ENCODE measurements at places on chromosomes 11 and 22.

GRCh38 chr22:40919446-40919845 lies 31.7 kb upstream of the RBX1 start:
- no peak for DNase-seq

GRCh38 chr11:12397931-12398334 lies 20.6 kb downstream of the PARVA start:
- no peak for DNase-seq

- no peak for DNase-seq
These were observed 78.5 kb downstream of the MORC2 start for GRCh38 chr22:30889996-30890480.

DNA sequence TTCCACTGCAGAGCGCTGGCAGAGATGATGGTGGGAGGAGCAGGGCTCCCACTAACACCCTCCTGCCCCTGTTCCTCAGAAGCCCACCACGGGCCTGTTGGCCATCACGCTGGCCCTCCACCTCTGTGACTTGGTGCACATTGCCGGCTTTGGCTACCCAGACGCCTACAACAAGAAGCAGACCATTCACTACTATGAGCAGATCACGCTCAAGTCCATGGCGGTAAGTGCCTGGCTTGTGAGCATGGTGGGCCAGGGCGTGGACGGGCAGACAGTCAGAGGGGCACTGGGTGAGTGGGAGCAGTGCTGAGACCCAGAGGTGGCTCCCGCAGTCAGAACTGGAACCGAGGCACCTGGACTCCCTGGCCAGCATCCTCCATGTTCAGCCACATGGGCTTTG lies 57.9 kb downstream of the ST3GAL4 start:
- DNase-seq: no peak

GRCh38 chr11:26227883-26228502 lies 103.9 kb upstream of the ANO3 start:
- no peak for DNase-seq

DNA sequence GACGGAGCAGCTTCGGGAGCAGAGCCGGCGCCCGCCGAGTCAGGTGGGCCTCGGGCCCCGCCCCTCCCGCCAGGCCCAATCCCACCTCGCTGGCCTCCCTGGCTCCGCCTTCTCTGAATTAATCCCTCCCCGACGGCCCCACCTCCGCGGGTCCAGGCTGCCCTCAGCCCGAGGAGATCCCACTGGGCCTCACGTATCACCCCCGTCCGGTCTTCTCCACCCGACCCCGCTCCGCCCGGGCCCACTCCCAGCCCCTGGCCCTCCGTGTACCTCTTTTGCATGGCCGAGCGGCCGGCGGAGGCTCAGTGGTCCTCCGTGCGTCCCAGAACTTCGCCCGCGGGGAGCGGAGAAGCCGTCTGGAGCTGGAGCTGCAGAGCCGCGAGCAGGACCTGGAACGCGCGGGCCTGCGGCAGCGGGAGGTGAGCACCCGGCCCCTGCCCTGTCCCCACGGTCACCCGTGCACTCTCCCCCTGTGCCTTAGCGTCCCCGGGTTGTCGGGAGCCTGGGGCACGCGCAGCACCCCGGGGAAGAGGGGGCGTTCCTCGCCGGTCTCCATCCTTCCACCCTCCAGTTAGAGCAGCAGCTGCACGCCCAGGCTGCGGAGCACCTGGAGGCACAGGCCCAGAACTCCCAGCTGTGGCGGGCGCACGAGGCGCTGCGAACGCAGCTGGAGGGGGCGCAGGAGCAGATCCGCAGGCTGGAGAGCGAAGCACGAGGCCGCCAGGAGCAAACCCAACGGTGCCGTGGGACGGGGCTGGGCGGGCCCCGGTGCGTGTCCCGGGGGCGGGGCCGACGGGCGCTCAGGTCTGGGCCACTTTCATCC lies 2.2 kb upstream of the CD151 start:
- DNase-seq: no peak

Data from iPS DF 19.7 (cell line).